ENCODE measurements at places on chromosomes 5 and 9.

- DNase-seq = no peak
These were observed 146.5 kb downstream of the CD180 start for GRCh38 chr5:67050125-67050524.

GRCh38 chr9:109063760-109064159 lies 50.5 kb upstream of the CTNNAL1 start:
- no peak for DNase-seq

GRCh38 chr5:135553688-135554462 lies 18.1 kb upstream of the NEUROG1 start:
- no peak for DNase-seq

- no peak for DNase-seq
These were observed 10.9 kb downstream of the EXOC3 start for GRCh38 chr5:453725-454481.

DNA sequence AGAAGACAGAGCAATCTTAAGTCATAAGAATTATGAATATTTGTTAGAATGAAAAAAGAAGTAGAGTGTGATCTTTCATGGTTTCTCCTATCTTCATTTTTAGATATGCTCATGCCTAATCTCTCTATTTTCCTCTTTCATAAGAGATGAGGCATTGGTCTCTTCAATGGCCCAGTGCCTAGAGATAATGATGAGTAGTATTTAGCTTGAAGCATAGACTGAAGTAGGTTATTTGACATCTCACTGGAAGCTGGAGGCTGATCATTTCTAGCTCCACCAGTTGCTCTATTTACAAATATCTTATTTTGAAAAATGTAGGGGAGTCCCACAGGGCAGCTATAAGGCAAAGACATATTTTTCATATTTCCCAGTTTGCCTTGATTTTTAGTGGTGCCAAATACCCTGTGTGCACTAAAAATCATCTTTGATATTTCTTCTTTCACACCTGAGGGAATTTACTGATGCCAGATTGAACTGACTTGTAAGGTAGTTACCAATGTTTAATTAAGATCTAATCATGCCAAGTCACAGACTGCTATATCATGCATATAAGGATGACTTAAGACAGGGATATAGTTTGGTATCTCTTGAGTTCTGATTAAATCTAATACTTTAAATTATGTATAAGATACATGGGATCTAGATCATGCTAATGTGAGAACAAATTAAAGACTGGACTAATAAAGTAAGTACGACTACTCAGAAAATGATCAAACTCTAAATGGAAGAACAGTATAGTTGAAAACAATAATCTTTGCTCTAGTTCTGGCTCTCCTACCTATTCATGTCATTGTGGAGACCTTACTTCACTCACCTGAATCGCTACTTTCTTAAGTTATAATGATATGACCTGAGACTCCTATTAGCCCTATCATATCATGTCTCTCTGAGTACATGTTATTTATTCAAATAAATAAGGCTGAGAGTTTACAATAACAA lies 108.2 kb upstream of the IFNE start:
- DNase-seq = no peak

DNA sequence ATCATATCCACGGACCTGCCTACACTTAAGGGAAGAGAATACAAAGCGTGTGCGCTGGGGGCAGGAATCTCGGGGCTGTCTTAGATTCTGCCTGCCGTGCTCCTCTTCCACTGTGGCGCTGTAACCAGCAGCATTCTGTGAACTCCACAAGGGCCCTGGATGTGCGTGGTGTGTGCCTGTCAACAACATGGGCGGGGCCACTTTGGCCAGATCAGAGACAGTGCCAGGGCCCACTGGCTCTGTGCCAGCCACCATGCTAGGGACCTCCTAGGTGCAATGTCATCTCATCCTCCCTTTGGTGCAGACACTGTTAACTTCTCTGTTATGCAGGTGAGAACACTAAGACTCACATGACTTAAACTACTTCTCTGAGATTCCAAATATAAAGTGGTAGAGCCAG lies 113.7 kb downstream of the COL23A1 start:
- no peak for DNase-seq

- no peak for DNase-seq
These were observed 10.5 kb upstream of the TEX53 start for GRCh38 chr9:114668146-114668545.

GRCh38 chr9:98171176-98171925 lies 21.1 kb downstream of the CORO2A start:
- DNase-seq = no peak

DNA sequence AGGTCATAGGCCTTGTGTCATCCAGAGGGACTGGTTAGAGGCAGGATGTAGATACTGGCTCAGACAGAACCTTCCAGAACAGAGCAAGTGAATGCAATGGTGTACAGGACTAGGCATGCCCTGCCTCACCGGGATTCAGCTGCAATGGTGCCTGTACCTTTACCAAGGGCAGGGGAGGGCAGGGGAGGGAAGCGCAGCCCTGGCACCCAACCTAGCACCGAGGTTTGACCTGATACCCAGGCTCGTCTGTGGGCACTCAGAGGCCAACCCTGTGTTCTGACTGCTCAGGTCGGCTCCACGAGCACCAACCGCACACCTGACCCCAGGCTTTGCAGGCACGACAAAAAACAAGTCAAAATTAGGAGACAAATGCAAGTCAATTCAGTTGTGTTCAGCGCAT lies 47.3 kb upstream of the GFPT2 start:
- DNase-seq = no peak

- no peak for DNase-seq
These were observed 26.1 kb downstream of the RETREG1 start for GRCh38 chr5:16590685-16591084.

GRCh38 chr5:65125591-65126541 lies 355.9 kb downstream of the ADAMTS6 start:
- no peak for DNase-seq

GRCh38 chr9:31347082-31347617 lies 1037.3 kb upstream of the ACO1 start:
- DNase-seq = no peak
